Mammary epithelial cell (primary cell): ENCODE measurements at places on chromosomes 12 and 14. TPM values are rescaled to one million over a fixed set of nuclear protein-coding genes. Genes with fewer than 3 reads are reported as not detected.

DNA sequence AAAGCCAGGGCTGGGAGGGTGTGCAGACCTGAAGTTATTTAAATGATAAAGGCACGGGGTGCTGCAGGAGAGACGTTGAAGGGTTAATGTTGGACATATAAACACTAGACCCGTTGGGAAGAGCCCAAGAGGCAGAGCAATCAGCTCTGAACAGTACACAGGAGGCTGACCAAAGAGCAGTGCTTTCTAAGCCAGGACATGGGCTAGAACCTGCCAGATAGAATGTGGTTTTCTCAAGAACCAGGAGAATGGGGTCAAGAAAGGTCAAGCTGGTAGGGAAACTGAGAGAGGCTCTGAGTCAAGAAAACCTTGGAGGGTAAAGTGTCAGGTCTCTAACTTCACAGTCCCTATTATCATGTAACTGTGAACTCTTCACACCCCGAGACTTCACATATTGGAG is 143.2 kb upstream of the EEA1 start:
- DNase-seq = no peak

GRCh38 chr14:36664322-36665193 is 2.9 kb downstream of the PAX9 start:
- no peak for DNase-seq

Gene TMEM117
- 12.7 and 20.8 TPM in 2 replicates for total RNA-seq

Gene PSMD9
- 80.6 and 88.2 TPM in 2 replicates for total RNA-seq

Gene WASHC4
- total RNA-seq = 75.2 TPM

Gene CSRP2
- total RNA-seq = 21.0 TPM
